Naive B cell (primary cell): ENCODE measurements at places on chromosomes 4 and X.

GRCh38 chr4:12414181-12414812, 985.6 kb upstream of the HS3ST1 start:
- DNase-seq, result no peak

GRCh38 chr4:24266951-24267722, 317.2 kb downstream of the DHX15 start:
- DNase-seq, result no peak

DNA sequence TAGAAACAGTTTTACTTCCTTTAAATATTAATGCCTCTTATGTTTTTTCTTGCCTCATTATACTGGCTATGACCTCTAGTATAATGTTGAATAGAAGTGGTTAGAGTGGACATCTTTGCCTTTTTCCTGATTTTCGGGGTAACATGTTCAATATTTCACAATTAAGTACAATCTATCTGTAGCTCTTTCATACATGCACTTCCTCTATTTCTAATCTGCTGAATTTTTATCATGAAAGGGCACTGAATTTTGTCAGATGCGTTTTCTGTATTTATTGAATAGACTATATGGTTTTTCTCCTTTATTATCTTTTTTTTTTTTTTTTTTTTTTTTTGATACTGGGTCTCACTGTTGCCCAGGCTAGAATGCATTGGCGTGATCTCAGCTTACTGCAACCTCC, 29.0 kb downstream of the MECP2 start:
- DNase-seq, result no peak

DNA sequence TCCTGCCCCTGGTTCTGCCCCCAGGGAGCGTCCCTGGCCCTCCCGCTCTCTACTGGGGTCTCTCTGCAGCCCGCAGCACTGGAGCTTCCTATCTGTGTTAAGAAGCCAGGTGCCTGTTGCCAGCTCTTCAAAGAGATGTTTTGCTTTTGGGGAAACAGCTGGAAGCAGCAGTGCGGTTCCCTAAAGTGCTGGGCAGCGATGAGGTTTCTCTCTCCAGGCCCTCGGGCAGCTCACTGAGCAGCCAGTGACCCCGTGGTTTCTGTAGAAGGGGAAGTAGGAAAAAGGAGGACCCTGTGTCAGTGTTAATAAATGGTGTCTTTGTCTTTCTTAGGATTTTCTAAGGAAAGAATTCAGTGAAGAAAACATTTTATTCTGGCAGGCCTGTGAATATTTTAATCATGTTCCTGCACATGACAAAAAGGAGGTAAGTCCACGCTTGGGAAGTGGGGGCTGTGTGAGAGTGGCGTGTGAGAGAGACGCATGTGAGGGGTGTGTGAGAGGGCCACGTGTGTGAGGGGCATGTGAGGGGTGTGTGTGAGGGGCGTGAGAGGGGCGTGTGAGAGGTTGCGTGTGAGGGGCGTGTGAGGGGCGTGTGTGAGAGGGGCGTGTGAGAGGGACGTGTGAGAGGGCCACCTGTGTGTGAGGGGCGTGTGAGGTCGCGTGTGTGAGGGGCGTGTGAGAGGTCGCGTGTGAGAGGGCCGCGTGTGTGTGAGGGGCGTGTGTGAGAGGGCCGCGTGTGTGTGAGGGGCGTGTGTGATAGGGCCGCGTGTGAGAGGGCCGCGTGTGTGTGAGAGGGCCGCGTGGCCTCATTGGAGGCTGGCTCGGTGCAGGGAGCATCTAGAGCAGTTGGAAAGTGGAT, 27.1 kb upstream of the HGFAC start:
- DNase-seq, result no peak

DNA sequence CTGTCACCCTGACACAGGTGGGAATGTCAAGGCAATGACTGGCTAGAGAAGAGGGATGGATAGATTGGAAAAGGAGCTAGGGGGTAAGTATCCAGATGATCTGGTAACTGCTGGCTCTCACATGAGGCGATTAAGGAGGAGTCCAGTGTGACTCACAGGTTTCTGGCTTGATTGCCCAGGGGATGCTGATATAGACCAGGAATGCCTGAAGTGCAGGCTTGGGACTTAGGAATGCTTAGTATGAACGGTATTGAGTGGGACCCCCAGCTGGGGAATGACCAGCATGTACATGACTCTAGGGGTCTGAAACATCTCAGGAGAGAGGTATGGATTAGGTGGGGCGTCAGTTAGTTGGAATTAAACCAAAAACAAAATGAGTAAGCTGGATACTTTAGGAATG, 65.8 kb upstream of the PRPS1 start:
- DNase-seq, result no peak

DNA sequence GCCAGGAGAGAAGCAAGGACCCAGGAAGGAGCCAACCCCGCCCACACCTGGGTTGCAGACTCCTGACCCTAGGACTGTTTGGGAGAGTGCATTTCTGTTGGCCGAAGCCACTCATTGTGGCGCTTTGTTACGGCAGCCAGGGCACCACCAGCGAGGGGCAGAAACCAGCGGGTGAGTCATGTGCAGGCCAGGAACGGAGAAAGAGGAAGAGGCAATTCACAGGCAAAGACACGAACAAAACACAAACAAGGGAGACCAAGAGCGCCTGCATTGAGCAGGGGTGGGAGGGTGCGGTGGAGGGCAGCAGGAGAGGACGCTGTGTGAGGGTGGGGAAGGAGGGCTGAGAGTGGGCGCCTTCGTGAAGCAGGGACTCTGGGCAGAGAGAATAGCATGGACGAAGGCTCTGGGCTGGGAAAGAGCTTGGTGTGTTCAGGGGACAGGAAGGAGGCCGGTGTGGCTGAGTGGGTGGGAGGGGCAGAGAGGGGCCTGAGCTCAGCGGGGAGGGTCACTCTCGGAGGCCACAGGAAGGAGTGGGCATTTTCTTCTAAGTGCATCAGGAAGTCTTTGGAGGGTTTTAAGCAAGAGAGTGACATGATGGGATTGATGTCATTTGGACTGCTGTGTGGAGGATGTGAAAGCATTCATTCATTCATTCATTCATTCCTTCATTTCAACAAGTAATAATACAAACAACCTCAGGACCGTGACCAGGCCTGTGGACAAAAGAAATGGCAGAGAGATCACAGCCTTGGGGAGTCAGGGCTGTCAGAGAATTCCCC, 12.2 kb upstream of the WFS1 start:
- no peak for DNase-seq

GRCh38 chr4:5717449-5718158, 6.6 kb downstream of the EVC start:
- DNase-seq, result no peak
